Muscle of leg (tissue), 16 donors: ENCODE measurements at places on chromosomes 16 and 17. TPM values are rescaled to one million over a fixed set of nuclear protein-coding genes. Genes with fewer than 3 reads are reported as not detected.

The KRT33A gene
- polyA plus RNA-seq: not detected

The ANKS4B gene
- not detected for polyA plus RNA-seq

The SOX9 gene
- polyA plus RNA-seq: 11.5 TPM

The CDT1 gene
- polyA plus RNA-seq: 16.0 TPM

The SOCS1 gene
- 2.8 TPM for polyA plus RNA-seq

The SLC16A11 gene
- polyA plus RNA-seq: 0.24 TPM

The HIGD1B gene
- polyA plus RNA-seq: 3.6 TPM

The HCRT gene
- 0.94 TPM for polyA plus RNA-seq

The RNF43 gene
- 0.05 TPM for polyA plus RNA-seq

The GPATCH8 gene
- 24.3 TPM for polyA plus RNA-seq

The MFSD6L gene
- 0.36 TPM for polyA plus RNA-seq

The TMEM100 gene
- polyA plus RNA-seq: 10.1 TPM
